ENCODE measurements at places on chromosomes 12 and 14.

- DNase-seq, result no peak
Observed at GRCh38 chr14:23069413-23069806, 12.1 kb upstream of the CDH24 start.

DNA sequence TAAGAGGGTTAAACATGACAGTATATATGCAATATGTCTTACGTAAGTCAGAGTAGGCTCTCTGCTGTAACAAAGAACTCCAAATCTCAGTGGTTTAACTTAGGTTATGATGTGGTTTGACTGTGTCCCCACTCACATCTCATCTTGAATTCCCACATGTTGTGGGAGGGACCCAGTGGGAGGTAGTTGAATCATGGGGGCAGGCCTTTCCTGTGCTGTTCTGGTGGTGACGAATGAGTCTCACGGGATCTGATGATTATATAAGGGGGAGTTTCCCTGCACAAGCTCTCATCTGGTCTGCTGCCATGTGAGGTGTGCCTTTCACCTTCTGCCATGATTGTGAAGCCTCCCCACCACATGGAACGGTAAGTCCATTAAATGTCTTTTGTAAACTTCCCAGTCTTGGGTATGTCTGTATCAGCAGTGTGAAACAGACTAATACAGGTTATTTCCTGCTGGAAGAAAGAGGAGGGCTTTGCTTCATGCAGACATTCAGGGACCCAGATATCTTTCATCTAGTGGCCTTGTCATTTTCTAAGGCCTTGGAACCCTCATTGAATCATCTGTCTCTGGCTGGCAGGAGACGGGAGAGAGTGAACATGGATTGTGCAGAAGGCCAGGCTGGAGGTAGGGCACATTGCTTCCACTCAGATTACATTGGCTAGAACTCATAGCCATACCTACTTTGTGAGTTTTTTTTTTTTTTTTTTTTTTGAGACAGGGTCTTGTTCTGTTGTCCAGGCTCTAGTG is 96.1 kb downstream of the CRADD start:
- DNase-seq, result no peak

GRCh38 chr12:52137746-52138145 is 54.1 kb downstream of the KRT80 start:
- no peak for DNase-seq

DNA sequence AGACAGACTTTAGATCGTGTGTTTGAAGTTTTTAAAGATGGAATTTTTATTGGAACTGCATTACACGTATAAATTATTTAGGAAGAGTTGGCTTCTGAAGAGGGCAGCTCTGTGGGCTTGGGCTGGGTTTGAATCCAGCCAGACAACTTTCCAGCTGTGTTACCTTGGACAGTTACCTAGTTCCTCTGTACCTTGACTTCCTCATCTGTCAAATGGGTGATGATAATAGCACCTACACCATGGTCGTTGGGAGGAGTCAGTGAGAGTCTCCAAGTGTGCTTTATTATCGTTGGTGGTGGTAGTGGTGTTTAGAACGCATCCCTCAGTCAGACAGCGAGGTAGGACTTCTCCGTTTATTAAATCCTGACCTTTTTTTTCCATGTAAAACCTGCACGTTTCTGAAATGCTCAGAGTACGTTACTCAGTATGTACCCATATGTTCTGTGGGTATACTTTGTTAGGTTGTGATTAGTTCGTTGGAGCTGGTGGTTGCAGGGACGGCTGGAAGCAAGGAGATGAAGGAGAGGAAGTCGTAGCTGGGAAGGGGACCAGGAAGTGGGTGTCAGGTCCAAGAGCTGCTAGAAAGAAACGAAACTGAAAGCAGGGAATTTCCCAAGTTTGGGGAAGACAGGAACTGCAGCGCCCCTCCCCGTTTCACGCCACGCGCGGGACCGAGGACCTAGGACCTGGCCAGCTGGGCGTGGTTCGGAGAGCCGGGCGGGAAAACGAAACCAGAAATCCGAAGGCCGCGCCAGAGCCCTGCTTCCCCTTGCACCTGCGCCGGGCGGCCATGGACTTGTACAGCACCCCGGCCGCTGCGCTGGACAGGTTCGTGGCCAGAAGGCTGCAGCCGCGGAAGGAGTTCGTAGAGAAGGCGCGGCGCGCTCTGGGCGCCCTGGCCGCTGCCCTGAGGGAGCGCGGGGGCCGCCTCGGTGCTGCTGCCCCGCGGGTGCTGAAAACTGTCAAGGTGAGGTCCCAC is at the start of gene OAS3:
Gene OAS3, plus strand, starts transcription at position 734 of the 979 bp plus-strand sequence. Its CDS starts 57 bp downstream, at position 791.
- DNase-seq, result peak; percentile 31

- DNase-seq, result no peak
Observed at GRCh38 chr12:67419810-67420209, 150.7 kb downstream of the CAND1 start.

GRCh38 chr12:104458694-104459367 is 2.1 kb downstream of the CHST11 start:
- peak; percentile 16 for DNase-seq

- peak; percentile 37 for DNase-seq
Observed at GRCh38 chr12:9797722-9798619, 29.3 kb upstream of the KLRF1 start.

- DNase-seq, result no peak
Observed at GRCh38 chr12:94806617-94807016, 156.3 kb upstream of the TMCC3 start.

DNA sequence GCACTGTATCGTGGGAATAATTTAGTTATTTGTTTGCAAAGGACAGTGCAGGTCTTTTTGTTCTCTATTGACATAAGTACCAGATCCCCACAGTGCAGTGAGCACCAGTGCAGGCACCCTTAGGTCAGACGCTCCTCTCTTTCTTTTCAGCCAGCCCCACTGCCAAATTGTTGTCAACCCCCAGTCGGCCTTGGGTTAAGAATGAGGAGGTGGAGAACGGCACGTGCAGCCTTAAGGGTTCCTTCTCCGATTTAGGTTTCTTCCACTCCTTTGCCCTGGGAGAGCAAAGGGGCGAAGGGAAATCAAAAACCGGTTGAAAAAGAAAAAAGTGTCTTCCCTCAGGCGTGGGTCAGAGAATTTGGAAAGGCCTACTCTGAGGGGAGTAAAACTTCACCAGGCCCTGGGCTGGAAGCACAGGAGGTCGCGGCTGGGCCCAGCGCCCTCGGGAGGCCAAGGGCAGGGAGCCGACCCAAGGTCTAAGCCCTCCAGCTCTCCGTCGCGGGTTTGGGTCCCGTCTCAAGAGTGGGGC is 4.3 kb downstream of the PAX9 start:
- no peak for DNase-seq

DNA sequence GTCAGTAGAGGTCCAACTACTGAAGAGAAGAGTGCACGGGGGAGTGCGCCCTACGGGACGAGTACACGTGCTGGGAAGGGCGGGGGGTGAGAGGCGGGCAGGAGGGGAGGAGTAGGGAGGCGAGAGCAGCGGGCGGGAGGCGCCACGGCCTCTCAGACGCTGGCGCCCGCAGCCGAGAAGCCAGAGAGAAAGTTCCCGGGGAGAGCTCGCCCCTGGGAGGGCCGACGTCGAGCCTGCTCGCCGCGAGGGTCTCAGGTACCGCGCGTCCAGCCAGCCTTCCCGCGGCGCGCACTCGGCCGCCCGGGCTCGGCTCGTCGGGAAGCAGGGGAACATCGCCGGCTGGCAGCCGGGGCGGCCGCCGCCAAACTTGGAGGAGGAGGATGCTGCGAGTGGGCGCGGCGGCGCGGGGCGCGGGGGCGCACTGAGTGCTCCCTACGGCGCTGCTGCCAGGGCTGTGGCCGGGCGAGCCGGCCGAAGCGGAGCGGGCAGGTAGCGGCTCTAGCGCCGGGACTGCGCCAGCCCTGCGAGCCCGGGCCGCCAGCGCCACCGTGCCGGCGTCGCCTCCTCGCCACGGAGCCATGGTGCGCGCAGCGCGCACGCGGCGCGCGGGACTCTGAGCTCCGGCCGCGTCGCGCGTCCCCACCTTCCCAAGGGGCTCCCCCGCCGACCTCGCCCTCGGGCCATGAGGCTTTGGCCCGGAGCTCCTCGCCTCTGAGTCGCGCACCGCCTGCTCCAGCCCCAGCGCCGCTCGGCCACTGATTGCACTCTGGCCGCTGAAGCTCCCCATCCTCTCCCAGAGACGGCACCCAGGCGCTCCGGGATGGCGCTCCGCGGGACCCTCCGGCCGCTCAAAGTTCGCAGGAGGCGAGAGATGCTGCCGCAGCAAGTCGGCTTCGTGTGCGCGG is at the start of gene SLC24A4:
Gene SLC24A4, plus strand, starts transcription at position 155 of the 905 bp plus-strand sequence. Its CDS starts 666 bp downstream, at position 821.
- DNase-seq, result peak; percentile 65

GRCh38 chr14:46279776-46280175 is 371.8 kb downstream of the RPL10L start:
- DNase-seq, result no peak

DNA sequence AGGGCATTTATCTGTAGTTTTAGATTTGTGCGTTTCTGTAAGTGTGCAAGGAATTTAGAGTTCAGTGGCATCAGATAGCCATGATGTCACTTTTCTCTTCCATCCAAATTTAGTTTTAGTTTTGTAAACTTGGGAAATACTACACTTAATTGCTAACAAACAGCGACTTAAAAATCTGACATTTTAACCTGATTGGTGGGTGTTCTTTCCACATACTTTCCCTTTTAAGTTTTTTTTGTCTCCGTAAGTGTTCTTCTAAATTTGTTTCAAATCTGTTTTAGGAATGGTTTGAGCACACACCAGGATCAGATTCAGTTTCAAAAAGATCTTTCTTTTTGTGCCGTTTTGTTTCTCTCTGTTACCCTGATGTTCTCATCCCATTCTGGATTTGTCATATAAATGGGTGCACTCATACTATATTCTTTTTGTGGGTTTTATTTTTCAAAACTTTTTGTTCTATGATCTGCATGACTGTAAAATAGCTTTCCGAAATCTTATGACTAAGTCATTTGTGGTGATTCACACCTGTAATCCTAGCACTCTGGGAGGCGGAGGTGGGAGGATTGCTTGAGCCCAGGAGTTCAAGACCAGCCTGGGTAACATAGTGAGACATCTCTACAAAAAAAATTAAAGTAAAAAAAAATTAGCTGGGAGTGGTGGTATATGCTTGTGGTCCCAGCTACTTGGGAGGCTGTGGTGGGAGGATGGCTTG is 58.9 kb downstream of the FBXO34 start:
- no peak for DNase-seq

DNA sequence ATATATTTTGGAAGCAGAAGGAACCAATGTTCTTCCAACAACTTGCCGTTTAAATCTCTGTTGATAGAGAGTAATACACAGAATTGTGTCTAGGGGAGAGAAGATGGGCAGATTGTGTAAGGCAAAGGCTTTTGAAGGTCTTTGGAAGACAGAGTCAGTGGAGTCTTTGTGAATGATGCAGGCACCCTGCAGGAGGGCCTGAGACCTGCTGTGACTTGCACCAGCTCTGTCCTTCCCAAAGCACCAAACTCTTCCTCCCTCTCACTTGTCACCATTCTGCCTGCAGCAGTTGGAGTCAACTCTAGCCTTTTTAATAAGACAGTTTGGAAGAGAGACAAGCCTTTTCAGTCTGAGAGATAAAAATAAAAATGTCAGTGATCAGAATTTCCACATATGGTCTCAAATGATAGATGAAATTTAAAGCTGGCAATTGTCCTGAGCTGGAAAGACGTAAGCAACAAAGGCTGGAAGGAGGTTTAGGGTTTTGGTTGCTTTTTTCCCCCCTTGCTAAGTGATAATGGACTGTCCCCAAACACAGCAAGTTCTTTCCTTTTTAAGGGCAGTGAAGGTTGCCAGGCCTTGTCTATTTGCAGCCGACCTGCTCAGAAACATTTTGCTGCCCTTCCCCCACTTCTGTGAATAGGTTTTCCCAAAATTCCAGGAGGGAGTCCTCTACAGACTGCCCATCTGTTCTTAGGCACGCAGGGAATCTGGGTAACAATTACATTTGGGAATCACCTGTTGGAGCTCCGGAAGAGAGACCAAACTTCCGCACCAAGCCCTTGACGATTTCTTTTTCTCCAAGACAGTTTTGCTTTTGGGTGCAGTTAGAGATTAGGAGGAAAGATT is 103.0 kb upstream of the NTF3 start:
- no peak for DNase-seq

- no peak for DNase-seq
Observed at GRCh38 chr14:99720941-99721791, 37.1 kb downstream of the CYP46A1 start.

DNA sequence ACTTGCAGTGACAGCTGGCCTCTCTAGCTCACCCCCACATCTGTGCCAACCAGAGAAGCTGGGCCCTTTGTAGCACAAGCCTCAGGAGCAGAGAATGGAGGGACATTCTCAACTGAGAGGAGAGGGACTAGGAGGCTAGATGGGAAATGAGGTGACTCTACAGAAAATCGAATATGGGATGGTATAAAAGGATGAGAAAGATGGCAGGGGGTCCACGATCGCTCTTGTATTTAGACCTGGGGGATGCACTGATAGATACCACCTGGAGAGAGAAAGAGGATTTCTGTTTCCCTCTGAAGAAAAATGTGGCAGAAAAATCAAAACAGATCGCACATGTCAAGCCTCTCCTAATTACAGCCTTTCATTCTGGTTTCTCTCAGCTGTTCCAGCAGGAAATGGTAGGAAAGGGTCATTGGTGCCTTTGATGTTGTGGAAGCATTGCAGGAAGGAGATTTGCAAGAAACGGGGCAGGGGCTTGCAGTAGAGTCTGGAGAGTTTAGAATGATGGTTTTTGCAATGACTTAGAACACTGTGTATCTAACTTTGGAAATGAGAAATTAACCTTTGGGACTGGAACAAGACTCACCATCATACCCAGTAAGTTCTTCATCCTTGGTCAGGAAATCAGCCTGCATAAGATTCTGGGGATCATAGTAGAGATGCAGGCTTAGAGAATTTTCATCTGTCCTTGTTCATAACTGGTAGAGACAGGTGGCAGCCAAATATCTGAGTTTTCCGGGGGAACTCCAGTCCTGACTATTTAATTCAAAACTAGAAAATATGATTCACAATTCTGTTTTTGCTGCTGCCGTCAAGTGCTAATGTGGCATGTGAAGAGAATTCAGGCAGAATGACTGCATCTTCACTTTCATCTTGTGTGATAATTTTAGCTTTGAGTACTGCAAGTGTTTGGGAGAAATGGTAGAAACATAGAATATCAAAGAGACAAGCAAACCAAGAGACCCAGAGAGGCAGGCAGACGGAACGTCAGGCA is 98.8 kb downstream of the DAD1 start:
- no peak for DNase-seq

DNA sequence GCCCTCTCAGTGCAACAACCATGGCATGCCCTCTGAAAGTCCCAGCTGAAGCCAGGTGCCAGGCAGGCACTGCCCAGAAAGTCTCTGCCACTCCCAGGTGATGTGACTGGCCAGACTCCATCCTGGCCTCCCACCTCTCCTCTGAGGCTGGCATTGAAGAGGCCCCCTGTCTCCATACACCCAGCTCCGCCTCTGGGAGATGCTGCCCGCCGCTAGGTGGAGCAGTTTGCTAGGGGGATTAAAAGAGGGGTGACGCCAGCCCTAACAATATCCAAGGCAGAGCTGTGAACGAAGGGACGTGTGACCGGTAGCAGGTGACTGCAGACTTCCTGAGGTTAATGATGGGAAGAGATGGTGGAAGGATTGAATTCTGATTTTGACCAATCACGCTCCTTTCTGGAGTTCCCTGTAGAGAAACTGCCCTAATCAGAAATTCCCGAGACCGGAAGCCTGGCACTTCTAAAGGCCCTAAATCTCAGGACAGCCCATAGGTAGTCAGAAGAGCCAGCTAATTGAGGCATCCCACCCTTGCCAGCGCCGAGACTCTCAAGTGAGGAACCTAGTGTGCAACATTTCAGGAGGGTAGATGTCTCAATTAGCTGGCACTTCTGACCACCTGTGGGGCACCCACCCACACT is 8.3 kb upstream of the PLEK2 start:
- peak; percentile 48 for DNase-seq

GRCh38 chr12:103495469-103496456 is at the start of gene C12orf42:
Gene C12orf42, minus strand, starts transcription at chr12:103495968. Its CDS starts 17,542 bp downstream, at chr12:103478426.
- peak; percentile 36 for DNase-seq
